ENCODE measurements at places on chromosomes 7 and 10. TPM values are rescaled to one million over a fixed set of nuclear protein-coding genes. Genes with fewer than 3 reads are reported as not detected.
A peak's percentile ranks its signal among the peaks of the same experiment; 100 is the strongest.

The CDC14C gene
- polyA plus RNA-seq = not detected

The AGR3 gene
- not detected for polyA plus RNA-seq

- peak; percentile 42 for DNase-seq
These were observed 81.7 kb downstream of the RNF216 start for GRCh38 chr7:5699467-5700384.

DNA sequence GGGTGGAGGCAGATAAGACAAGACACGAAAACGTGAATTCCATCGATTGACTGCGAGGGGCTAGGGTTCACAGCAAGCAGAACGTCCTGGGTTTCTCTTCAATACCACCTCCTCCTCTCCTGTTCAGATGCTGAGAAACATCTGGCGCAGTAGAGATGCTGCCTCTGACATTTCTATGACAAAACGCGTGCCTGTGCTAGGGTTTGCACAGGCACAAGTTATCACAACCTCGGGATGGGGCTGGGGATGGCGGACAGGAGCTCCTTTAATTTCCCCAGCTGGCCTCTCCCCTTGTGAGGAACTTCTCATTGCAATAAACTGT, 99.8 kb upstream of the SVIL start:
- no peak for DNase-seq

GRCh38 chr7:142866361-142867096, 11.7 kb downstream of the EPHB6 start:
- no peak for DNase-seq

GRCh38 chr10:15864419-15864818, 4.1 kb upstream of the MINDY3 start:
- no peak for DNase-seq

Measured in IMR-90 (cell line).